ENCODE measurements at places on chromosomes 5 and 9.

DNA sequence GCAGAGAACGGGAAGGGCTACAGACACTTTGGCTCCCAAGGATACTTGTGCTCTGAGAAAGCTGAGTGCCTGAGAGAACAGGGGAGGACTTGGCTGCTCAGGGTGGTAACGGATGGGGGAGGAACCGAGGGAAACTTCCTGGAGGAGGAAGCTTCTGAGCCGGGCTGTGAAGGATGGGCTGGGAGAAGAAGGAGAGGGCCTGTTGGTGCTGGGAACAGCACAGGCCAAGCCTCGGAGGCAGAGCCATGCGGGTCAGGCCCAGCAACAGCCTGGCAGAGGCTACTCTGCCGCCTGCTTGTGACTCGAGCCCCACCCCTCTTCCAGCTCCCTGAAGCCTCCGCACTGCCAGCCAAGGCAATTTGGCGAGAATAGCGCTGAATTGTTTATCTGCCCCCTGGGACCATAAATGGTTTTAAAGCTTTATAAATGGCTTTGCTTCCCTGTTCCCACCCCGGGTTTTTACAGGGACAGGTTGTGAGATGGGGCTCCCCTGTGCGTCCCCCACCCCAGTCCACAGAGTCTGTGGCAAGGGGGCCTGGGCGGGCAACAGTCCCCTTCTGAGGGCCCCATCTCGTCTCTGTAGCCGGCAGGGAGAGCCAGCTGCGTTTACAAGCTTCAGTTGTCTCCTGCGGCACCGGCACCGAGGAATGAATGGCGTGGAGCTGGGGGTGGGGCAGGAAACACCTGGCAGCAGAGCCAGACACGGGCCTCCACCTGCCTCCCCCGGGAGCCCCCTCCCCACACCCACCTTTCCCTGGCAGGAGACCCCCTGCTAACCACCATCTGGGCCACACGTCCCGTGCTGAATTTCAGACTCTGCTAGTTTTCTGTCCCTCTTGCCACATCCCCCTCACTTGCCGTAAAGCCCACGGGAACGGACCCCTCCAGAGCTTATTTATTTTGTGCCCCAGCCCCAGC is 24.4 kb downstream of the FAM163B start:
- no peak for DNase-seq

- no peak for DNase-seq
These were observed 24.5 kb downstream of the DDX31 start for GRCh38 chr9:132645306-132645705.

DNA sequence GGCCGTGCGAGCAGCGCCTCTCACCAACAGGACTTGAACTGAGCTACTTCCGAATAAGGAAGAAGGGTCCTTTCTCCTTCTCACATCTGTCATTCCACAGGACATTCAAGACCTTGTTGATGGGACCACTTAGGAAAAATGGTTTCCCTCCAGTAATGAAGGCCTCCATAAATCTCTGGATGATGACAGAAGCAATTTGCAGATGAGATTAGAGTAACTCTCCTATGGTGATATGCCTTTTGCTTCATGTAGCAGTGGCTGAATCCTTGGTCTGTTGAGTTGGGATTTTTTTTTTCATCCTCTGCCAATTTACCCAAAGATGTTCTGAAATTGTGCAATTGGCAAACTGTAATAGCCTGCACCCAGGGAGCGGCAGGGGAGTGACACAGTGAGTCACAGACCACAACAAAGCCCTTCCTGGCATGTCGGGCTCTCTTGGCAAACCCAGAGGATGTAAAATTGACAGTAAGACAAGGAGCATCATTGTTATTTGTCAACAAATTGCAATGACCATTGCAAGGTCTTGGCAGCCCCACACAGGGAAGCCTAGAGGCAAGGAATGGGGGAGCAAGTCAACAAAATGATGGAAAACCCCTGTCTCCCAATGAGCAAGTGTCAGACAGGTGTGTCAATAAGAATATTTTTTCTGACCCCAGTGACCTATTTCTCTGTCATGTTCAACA is 275.9 kb downstream of the ACTL7B start:
- DNase-seq, result peak; percentile 87

DNA sequence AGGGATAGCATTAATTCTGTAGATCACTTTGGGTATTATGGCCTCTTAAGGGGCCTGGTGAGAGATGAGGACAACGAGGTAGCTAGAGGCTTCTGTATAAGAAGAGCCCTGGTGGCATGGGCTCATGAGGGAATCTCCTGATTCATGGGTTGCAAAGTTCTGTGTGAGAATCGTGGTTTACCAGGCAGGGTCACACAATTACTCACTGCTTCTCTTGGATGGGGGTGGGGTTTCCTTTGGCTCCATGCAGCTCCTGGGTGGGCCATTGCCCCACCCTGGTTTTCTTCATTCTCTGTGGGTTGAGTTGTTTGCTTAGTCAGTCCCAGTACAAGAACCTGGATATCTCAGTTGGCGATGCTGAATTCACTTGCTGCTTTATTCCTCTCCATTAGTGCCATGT is 30.9 kb upstream of the TNFSF15 start:
- no peak for DNase-seq

DNA sequence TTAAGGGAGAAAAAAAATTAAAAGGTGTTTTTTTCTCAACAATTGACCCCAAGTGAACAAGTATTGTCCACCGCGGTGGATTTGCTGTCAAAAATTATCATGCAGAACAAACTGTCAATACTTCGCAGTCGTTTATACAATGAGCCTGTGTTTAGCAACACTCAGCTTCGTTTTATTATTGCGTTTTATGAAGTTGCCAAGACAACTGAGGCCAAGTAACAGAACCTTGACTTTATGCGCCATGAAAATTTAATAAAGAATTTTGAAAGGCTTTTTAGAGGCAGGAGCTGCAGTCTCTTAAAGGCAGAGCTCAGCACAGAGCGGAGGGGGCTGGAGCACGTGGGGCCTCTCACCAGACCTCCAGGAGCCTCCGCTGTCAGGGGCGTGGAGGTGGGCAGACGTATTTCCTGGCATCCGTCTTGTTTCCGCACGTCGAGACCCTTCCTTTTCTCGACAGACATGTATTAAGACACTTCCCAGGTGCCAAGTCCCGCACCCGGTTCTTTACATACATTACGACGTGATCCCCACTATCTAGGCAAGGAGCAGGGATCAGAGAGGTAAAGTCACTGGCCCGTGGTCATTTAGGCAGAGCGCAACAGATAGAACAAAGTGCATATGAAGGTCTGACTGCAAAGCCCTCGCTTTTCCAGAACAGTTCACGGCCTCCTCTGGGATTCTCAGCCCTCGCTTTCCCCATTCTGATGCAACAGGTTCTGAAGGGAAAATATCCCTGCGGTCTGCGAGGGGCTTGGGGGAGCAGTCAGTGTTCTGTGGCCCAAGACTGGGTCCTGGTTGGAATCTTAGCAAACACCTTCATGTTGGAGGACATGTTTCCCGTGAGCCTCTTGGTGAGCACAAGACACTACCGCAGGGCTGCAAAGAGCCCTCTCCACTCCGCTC is 164.4 kb downstream of the DAB2IP start:
- DNase-seq, result no peak

- DNase-seq, result no peak
These were observed 100.9 kb downstream of the GDNF start for GRCh38 chr5:37738865-37739488.

GRCh38 chr5:61289669-61290306 is 42.3 kb upstream of the ZSWIM6 start:
- no peak for DNase-seq

GRCh38 chr5:95995962-95996489 is 34.4 kb upstream of the ELL2 start:
- DNase-seq, result no peak

DNA sequence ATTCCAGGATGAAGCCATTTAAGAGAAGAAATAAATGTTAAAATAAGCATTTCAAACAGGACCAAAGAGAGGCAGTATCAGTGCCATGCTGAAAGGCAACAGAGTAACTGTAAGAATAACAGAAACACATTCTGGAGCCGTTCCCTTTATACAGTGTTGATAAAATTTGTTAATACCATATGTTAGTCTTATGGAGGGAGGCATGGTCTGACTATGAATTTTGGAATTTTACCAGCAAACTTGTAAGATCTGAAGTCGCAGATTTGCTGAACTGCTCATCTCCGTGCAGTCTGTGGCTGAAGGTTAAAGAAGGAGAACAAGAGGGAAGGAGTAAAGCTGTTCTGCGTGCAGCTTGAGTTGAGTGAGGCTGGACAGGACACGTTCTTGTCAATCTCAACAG is 508.4 kb downstream of the NFIB start:
- no peak for DNase-seq
